ENCODE measurements at places on chromosomes 11 and 22. TPM values are rescaled to one million over a fixed set of nuclear protein-coding genes. Genes with fewer than 3 reads are reported as not detected.

OR10A6 gene
- not detected for total RNA-seq

KRTAP5-2 gene
- not detected for total RNA-seq

DUSP8 gene
- 0.51 TPM for total RNA-seq

GP1BB gene
- 89.4 TPM for total RNA-seq

DNAJC24 gene
- 12.2 TPM for total RNA-seq

COPB1 gene
- total RNA-seq = 88.7 TPM

RIMBP3C gene
- total RNA-seq = 3.2 TPM

NXPE1 gene
- total RNA-seq = not detected

GSTT2B gene
- 25.9 TPM for total RNA-seq

PRCP gene
- 58.7 TPM for total RNA-seq

CD151 gene
- 146 TPM for total RNA-seq

OR8K3 gene
- total RNA-seq = not detected

PATE2 gene
- total RNA-seq = not detected

E2F8 gene
- total RNA-seq = 5.2 TPM

OR10D3 gene
- not detected for total RNA-seq

NCAM1 gene
- total RNA-seq = 203 TPM

CCDC73 gene
- total RNA-seq = not detected

NARS2 gene
- 27.2 TPM for total RNA-seq

ABTB2 gene
- total RNA-seq = 32.7 TPM

GRCh38 chr11:74175920-74176319 lies 4.8 kb downstream of the PPME1 start:
- DNase-seq = no peak
- peaks cover 4% of the 10 kb centered on the region for H3K36me3 ChIP-seq
- peaks cover 14% of the 10 kb centered on the region for H3K4me1 ChIP-seq

GRCh38 chr11:111123463-111124398 lies 121.8 kb upstream of the POU2AF2 start:
- H3K4me3 ChIP-seq = no peak overlapping the region
- no peak overlapping the region for H3K27ac ChIP-seq
- DNase-seq = no peak
- H3K27me3 ChIP-seq = no peaks in the 10 kb centered on the region

- H3K36me3 ChIP-seq = no peaks in the 10 kb centered on the region
- H3K27me3 ChIP-seq = no peaks in the 10 kb centered on the region
- H3K27ac ChIP-seq = no peak overlapping the region
- H3K4me3 ChIP-seq = no peak overlapping the region
These were observed 290.0 kb upstream of the CHORDC1 start for GRCh38 chr11:90512846-90513245.

- H3K27ac ChIP-seq = no peak overlapping the region
- H3K4me3 ChIP-seq = no peak overlapping the region
- H3K27me3 ChIP-seq = no peaks in the 10 kb centered on the region
- DNase-seq = no peak
- no peaks in the 10 kb centered on the region for H3K4me1 ChIP-seq
- H3K36me3 ChIP-seq = no peaks in the 10 kb centered on the region
These were observed 12.4 kb downstream of the FGF19 start for GRCh38 chr11:69691463-69691862.

- H3K4me3 ChIP-seq = no peak overlapping the region
- peaks cover 13% of the 10 kb centered on the region for H3K4me1 ChIP-seq
- H3K36me3 ChIP-seq = no peaks in the 10 kb centered on the region
These were observed 979 bp downstream of the SMIM38 start for GRCh38 chr11:69156673-69157155.

- peaks cover 36% of the 10 kb centered on the region for H3K4me1 ChIP-seq
- H3K27me3 ChIP-seq = no peaks in the 10 kb centered on the region
- no peak overlapping the region for H3K4me3 ChIP-seq
- DNase-seq = no peak
- no peak overlapping the region for H3K27ac ChIP-seq
These were observed 10.2 kb downstream of the CCDC34 start for GRCh38 chr11:27352781-27353180.

DNA sequence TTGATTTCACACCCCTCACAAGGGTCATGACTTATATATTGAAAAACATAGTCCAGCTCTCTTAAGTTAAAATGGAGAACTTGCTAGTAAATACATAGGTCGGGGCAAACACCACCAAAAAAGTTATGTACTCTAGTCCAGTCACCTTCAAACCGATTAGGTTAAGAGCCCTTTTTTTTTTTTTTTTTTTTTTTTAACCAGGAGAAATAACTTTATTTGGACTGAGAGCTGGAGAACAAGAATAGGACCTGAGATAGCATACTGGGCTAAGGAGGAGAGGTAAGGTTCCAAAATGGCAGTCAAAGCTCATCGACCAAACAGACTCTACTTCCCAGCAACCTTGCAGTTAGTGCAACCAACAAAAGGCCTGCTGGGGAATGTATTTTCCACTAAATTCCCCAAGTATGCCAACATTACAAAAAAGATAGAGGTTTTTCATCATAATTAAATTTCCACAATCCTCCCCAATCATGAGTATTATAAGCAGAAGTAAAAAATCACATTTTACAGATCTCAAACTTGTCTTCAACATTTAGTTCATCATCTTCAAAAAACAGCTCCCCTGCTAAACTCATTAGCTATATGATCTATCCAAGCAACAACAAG lies 3.8 kb downstream of the TMEM41B start:
- H3K36me3 ChIP-seq = no peaks in the 10 kb centered on the region
- no peak for DNase-seq
- H3K27ac ChIP-seq = peak overlapping the region; percentile 21
- peaks cover 14% of the 10 kb centered on the region for H3K4me1 ChIP-seq
- no peak overlapping the region for H3K4me3 ChIP-seq
- H3K27me3 ChIP-seq = no peaks in the 10 kb centered on the region

DNA sequence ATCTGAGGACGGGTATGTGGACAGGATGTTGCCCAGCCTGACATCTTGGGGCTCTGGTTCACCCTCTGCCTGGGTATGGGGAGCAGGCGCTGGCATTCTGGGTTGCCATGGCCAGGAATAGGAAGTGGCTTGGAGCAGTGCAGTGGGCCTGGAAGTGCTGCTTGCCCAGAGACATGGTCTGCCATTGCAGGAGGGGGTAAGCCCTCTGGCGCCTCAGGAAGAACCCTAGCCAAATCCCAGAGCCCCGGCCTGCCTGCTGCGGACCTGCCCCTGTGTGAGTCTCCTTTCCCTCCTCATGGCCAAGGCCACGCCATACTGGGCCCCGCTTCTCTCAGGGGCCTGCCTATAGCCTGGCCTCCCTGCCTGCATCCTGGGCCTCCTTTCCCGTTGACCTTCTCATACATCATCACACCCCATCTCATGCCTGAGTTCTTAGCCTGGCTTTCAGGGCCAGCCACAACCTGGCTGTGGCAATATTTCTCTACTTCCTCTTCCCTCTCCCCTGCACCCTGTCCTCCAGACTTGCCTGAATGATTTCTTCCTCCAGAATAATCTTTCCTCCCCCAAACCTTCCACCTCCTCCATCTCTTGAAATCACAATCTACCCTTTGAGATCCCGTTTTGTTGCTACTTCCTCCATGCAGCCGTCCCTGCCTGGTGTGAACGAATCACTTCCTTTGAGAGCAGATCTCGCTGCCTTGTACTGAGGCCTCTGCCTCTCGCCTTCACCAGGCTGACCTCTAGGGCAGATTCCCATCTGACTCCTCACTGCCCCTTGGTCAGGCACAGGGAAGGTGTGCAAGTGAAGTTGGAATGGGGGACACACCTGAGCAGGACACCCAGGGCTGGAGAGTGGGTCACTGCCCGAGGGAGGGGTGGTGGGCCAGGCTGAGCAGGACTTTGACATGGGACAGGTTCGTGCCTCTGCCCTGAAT lies 5.2 kb downstream of the CAPN5 start:
- H3K4me1 ChIP-seq = no peaks in the 10 kb centered on the region
- H3K4me3 ChIP-seq = no peak overlapping the region
- no peaks in the 10 kb centered on the region for H3K36me3 ChIP-seq
- H3K27me3 ChIP-seq = no peaks in the 10 kb centered on the region

- H3K4me1 ChIP-seq = peaks cover 18% of the 10 kb centered on the region
- no peaks in the 10 kb centered on the region for H3K36me3 ChIP-seq
- no peaks in the 10 kb centered on the region for H3K27me3 ChIP-seq
- H3K4me3 ChIP-seq = no peak overlapping the region
These were observed 75.9 kb upstream of the ARFGAP3 start for GRCh38 chr22:42932857-42933484.

GRCh38 chr11:133992121-133992520 lies 35.4 kb upstream of the IGSF9B start:
- no peak for DNase-seq
- no peaks in the 10 kb centered on the region for H3K4me1 ChIP-seq
- no peak overlapping the region for H3K4me3 ChIP-seq
- peaks cover 15% of the 10 kb centered on the region for H3K27me3 ChIP-seq

DNA sequence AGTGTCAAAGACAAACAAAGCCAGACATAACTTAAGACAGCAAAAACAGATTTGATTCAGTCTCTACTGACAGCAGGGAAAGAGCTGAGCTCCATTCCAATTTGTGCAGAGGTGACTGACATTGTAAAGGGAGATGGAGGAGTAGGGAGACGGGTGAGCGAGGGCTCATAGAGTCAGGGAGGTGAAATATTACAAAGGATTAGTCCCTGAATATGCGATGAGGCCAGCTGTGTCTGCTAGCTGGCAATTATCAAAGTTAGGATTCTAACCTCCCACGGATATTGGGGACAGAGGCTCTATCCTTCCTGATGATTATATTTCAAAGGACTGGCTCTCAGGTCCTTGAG lies 8.3 kb downstream of the PLAAT2 start:
- no peaks in the 10 kb centered on the region for H3K27me3 ChIP-seq
- H3K4me1 ChIP-seq = peaks cover 9% of the 10 kb centered on the region
- H3K4me3 ChIP-seq = no peak overlapping the region
- peak overlapping the region; percentile 58 for H3K27ac ChIP-seq

DNA sequence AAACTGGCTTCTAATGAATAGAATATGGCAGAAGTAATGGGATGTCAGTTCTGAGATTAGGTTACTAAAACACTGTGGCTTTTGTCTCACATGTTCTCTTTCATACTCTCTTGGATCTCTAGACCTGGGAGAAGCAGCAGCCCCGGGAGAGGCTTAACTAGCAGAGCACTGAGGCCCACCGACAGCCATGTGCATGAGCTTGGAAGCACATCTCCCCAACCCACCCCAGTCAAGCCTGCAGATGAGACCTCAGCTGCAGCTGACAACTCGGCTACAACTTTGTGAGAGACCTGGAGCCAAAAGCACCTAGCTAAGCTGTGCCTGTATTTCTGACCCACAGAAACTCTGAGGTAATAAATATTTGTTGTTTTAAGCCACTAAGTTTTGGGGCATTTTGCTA lies 100.8 kb downstream of the TRIM29 start:
- H3K27me3 ChIP-seq = no peaks in the 10 kb centered on the region
- H3K27ac ChIP-seq = no peak overlapping the region
- no peak overlapping the region for H3K4me3 ChIP-seq
- no peaks in the 10 kb centered on the region for H3K4me1 ChIP-seq
- DNase-seq = no peak

GRCh38 chr11:86066657-86067008 lies 2.3 kb downstream of the PICALM start:
- no peak for DNase-seq
- H3K27me3 ChIP-seq = no peaks in the 10 kb centered on the region
- H3K4me3 ChIP-seq = peak overlapping the region; percentile 83
- H3K4me1 ChIP-seq = peaks cover 32% of the 10 kb centered on the region
- no peaks in the 10 kb centered on the region for H3K36me3 ChIP-seq

DNA sequence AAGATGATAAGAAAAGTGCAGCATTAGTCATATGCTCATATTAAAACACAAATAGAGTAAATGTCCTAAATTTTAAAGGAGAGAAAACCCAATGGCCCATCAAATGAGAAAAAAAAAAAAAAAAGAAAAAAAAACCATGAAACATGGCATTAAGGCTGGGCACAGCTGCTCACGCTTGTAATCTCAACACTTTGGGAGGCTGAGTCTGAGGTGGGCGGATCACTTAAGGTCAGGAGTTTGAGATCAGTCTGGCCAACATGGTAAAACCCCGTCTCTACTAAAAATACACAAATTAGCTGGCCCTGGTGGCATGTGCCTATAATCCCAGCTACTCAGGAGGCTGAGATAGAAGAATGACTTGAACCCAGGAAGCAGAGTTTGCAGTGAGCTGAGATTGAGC lies 515.5 kb upstream of the ANO3 start:
- H3K27me3 ChIP-seq = no peaks in the 10 kb centered on the region
- no peak overlapping the region for H3K4me3 ChIP-seq
- H3K27ac ChIP-seq = no peak overlapping the region
- no peaks in the 10 kb centered on the region for H3K36me3 ChIP-seq
- H3K4me1 ChIP-seq = no peaks in the 10 kb centered on the region

DNA sequence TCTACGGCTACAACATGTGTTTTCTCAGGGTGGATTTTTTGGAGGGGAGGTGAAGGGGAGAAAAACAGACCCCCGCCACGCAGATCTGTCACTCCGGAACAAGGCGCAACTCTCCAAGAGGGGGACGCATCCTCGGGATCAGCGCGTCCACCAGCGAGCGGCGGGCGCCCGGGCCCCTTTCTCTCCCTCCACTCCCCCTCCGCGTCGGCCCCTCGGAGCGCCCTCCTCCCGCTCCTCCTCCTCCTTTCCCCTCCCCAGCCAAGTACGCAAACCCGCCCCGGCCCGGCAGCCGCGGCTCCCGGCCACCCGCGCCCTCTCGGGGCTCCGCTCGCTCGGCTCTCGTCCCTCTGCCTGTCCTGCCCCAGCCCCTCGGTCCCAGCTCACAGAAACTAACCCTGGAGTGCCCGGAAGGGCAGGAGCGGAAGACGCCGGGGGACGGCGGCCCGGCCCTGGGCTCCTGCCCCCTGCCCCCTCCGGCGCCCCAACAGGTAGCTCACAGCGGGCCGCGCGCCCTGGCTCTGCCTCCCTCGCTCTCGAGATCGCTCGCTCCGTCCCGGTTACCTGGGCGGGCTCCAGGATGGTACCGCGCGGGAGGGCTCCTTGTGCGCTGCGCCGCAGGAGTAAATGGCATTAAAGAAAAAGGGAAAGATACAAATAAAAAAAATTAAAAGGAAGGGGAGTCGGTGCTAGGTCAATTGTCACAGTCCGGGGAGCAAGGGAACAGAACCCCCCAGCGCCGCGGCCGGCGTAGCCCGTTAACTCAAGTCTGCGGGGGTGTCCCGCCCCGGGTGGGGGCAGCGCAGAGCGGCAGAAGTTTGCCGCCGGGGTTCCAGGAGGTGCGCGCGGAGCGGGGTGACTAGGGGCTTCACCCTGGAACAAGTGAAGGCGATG lies 131.4 kb upstream of the C11orf58 start:
- no peak overlapping the region for H3K27ac ChIP-seq
- H3K27me3 ChIP-seq = peaks cover 78% of the 10 kb centered on the region
- peak; percentile 31 for DNase-seq
- H3K4me3 ChIP-seq = peak overlapping the region; percentile 61
- H3K4me1 ChIP-seq = peaks cover 6% of the 10 kb centered on the region

DNA sequence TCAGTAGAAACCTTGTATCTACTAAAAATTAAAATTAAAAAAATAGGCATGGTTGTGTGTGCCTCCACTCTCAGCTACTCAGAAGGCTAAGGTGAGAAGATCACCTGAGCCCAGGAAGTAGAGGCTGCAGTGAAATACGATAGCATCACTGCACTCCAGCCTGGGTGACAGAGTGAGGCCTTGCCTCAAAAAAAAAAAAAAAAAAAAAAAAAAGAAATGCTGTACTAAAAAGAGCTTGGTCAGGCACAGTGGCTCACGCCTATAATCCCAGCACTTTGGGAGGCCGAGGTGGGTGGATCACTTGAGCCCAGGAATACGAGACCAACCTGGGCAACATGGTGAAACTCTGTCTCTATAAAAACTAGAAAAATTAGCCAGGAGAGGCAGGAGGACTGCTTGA lies 36.5 kb downstream of the SBF2 start:
- H3K4me3 ChIP-seq = no peak overlapping the region
- H3K36me3 ChIP-seq = no peaks in the 10 kb centered on the region
- peaks cover 7% of the 10 kb centered on the region for H3K4me1 ChIP-seq
- peak overlapping the region; percentile 60 for H3K27ac ChIP-seq
- no peaks in the 10 kb centered on the region for H3K27me3 ChIP-seq
- no peak for DNase-seq

GRCh38 chr11:57604296-57605027 lies 7.0 kb downstream of the SERPING1 start:
- no peak for DNase-seq
- H3K4me1 ChIP-seq = no peaks in the 10 kb centered on the region
- H3K36me3 ChIP-seq = no peaks in the 10 kb centered on the region
- no peaks in the 10 kb centered on the region for H3K27me3 ChIP-seq
- H3K27ac ChIP-seq = no peak overlapping the region
